ENCODE measurements at places on chromosomes 4 and X.

GRCh38 chr4:100981447-100982204 lies 365.7 kb downstream of the PPP3CA start:
- no peak for DNase-seq

DNA sequence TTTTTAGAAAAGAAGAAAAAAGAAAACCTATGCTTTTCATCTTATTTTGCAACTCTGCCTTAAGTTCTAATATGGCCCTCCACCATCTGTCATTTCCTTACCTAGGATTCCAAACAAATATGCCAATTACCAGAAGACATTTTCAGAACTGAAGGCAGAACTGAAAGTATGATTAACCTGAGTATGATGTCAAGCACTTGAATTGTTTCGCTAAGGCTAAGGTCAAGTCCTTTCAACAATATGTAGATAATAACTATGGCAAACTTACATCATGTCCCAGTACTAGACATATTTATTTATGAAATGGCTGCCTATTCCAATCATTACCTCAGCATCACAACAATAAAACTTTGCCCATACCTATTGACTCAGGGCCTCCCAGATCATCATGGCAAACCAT lies 91.0 kb downstream of the OR13H1 start:
- no peak for DNase-seq

- peak; percentile 83 for DNase-seq
Observed at GRCh38 chr4:83282049-83282535, 2.5 kb downstream of the COQ2 start.

- no peak for DNase-seq
Observed at GRCh38 chr4:145773581-145774234, 93.8 kb downstream of the C4orf51 start.

GRCh38 chr4:16225167-16225862 lies 956 bp downstream of the TAPT1 start:
- peak; percentile 66 for DNase-seq

GRCh38 chr4:7761720-7762119 lies 177.9 kb downstream of the AFAP1 start:
- peak; percentile 51 for DNase-seq

DNA sequence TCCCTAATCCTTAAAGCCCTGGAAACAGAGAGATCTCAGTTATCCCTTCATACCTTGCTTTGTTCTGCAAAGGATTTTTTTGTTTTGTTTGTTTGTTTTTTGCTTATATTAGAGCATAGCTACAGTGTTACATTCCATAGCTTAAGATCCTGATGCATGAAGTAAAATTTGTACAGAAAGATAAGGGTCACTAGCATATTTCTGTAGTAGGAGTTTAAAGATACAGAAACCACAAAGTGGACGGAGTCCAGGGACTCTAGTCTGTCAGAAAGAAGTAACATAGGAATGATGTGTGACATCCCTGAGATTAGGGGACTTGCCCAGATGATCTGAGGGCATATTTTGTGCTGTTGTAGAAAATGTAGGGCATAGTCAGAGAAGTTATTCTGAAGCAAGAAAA lies 151.9 kb upstream of the PLAC1 start:
- DNase-seq, result peak; percentile 89

DNA sequence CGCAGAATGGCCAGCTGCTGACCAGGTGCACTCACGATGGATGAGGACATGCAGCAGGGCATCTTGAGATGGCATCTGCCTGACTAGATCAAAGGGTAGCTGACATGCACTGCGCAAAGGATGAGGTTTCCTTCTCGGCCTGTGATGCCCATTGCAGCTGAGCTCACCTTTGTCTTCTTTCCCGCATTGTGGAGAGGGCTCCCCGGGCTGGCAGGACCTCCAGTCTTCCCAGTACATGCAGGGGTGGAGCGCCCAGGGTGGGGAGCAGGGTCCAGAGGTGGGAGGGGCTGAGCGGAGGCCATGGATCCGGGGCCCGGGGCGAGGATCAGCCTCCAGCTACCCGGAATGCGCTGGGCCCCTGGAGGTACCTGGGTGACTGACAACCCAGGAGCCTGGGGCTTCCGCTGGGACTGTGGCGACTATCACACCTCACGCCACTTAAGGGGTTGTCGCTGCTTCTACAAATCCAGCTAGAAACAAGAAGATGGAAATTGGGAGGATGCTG lies 12.0 kb downstream of the TREX2 start:
- DNase-seq, result no peak

- DNase-seq, result no peak
Observed at GRCh38 chrX:101605728-101606127, 12.1 kb downstream of the ARMCX6 start.

DNA sequence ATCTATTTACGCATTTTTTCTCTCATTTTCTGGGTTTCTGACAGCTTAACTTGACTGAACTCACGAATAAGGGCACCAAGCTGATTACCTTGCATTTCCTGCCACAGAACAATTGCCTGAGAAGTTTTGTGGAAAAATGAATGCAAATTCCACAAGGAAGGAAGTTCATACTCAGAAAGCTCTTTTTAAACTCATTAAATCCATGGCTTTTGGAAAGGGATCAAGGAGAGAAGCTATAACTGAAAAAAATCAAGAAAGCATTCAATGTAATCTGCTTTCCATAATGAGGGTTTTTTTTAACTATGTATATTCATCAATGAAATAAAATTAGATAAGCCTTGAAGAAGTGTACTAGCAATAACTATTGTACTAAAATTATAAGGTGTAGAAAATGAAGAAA lies 252.5 kb downstream of the GPM6A start:
- DNase-seq, result no peak

DNA sequence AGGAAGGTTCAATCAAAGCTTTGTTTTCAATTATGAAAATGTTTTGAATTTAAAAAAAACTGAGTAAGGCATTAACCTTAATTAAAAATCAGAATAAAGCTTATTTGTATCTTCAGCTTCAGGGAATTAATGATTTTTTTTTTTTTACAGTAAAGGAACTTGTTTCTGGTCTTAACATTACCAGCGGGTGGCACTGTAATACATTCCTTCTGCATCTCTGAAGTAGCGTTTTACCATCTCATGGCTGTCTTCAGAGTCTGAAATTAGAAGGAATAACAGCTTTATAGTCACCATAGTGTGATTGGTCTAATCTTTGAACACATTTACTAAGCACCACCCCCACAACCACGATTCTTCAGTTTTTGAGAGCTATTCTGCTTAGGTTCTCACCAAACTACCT lies 102.6 kb downstream of the IL1RAPL2 start:
- DNase-seq, result no peak

GRCh38 chr4:39320381-39321115 lies 45.6 kb downstream of the RFC1 start:
- DNase-seq, result no peak

GRCh38 chr4:7787681-7788141 lies 151.9 kb downstream of the AFAP1 start:
- no peak for DNase-seq

DNA sequence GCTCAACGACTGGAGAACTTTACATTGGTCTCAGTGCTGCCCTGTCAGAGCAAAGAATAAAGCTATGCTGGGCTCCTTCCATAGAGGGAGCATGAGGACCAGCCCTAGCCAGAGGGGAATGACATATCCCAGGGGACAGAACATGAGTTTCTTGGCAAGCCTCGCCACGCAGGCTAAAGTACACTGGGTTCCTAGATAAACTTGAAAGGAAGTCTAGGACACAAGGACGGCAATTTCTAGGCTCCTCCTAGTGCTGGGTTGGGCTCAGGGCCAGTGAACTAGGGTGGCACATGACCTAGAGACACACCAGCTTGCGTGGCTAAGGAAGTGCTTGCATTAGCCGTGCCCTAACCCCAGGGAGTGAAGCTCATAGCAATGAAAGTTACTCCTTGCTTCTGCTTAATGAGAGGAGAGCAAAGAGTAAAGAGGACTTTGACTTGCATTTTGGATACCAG lies 141.0 kb downstream of the MAB21L2 start:
- peak; percentile 83 for DNase-seq

DNA sequence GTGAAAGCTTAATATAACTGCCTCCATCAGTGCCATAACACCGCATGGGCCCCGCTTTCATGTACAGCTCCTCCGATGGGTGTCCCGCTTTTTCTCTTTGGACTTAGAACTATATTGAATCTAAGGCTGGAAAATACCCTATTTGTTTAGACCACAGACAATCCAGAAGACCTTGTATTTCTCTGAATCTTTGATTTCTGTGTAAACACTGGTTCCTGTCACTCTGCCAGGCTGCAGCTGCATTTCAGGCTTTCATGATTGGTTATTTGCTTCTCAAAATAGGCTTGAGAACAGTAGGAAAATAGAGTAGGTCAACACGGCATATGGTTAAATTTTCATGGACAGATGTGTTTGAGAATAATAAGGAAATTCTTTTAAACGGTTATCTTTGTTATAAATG lies 80.0 kb downstream of the NWD2 start:
- DNase-seq, result no peak

- no peak for DNase-seq
Observed at GRCh38 chrX:131225078-131225477, 64.0 kb downstream of the IGSF1 start.

- no peak for DNase-seq
Observed at GRCh38 chr4:53626491-53626890, 35.2 kb upstream of the LNX1 start.

DNA sequence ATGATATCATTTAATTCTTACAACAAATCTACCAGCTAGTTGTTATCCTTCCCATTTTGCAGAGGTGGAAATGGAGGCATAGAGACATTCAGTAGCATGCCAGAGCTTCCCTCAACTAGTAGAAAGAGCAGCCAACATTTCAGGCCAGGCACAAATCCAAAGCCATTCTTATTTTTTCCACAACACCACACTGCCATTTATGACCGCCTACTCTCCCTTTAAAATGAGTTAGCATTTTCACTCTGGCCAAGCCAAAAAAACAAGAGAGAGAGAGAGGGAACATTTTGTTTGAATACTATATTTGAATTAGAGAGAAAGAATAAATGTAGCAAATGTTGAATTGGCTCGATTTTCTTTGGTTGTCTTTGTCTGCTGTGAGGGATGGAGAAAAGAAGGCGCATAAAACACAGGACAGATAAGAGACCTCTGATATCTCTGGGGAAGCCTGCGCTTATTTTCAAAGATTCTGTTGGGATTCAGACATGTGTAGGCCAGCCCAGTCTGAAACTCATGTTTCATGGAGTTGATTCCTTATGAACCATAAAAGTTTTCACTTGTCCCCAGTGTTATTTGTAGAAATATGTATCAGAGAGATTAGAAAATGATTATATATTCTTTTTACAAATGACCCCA lies 265.7 kb downstream of the RAB28 start:
- DNase-seq, result no peak

- DNase-seq, result no peak
Observed at GRCh38 chr4:168506014-168506413, 9.2 kb downstream of the PALLD start.

DNA sequence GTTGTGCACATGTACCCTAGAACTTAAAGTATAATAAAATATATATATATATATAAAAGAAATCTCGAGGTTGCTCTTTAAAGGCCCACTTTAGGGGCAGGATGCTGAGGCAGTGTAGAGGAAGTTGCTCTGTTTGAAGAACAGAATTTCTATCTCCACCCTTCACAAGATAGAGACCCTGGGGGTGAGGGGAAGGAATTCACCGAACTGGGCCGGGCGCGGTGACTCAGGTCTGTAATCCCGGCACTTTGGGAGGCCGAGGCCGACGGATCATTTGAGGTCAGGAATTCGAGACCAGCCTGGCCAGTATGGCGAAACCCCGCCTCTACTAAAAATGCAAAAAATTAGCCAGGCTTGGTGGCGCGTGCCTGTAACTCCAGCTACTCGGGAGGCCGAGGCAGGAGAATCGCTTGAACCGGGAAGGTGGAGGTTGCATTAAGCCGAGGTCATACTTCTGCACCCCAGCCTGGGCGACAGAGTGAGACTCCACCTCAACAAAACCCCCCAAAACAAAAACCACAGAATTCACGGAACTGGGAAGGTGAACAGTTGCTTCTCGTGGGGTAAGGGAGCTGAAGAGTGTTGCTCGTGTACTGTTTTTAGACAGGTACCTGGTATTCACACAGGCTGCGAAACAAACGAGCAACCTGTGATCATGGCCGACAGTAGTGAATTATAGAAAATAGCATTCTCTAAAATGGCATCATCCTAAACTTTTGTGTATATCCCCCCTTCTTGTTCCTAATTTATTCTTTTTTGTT lies 6.2 kb downstream of the PLAC8 start:
- DNase-seq, result no peak

- no peak for DNase-seq
Observed at GRCh38 chrX:10246846-10247245, 90.1 kb downstream of the CLCN4 start.

GRCh38 chrX:151510203-151510602 lies 53.3 kb upstream of the PASD1 start:
- no peak for DNase-seq

DNA sequence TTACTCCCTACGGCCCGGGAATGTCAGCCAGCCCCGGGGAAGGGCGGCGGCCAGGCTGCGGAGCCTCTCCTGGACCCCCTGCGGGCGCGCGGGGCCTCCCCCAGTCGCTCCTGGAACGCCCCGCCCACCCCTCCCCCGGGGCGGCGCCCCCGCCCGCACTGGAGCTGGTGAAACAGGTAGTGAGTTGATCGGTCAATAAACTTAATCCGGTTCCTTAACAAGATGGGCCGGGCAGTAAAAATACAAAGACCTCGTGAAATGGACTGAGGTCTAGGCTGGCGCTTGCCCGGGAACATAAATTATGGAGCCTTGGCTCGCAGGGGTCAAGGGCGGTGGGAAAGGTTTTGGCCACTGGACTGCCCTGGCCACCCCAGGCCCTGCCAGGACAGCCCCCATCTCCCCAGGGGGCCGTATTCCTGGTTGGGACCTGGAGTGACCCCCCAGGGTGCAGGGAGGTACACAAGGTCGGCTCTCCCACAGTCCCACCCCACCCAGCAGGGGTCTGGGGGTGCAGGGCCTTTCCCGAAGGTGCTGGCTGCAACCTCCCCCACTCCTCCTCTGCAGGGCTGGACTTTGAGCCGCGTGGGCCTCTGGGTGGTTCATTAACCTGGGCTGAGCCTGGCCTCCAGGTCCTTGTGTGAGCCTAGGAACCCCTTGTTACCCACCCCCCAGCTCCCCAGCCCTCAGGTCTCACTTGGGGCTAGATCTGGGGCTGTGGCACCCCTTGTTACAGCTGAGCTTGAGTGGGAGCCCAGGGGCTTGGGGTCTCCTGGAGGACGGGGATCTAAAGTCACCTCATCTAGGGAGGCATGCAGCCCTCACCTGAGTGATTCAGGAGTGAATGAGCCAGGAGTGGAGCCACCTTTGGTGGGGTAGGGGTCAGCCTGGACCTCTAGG lies 2.5 kb downstream of the FGFR3 start:
- DNase-seq, result no peak

DNA sequence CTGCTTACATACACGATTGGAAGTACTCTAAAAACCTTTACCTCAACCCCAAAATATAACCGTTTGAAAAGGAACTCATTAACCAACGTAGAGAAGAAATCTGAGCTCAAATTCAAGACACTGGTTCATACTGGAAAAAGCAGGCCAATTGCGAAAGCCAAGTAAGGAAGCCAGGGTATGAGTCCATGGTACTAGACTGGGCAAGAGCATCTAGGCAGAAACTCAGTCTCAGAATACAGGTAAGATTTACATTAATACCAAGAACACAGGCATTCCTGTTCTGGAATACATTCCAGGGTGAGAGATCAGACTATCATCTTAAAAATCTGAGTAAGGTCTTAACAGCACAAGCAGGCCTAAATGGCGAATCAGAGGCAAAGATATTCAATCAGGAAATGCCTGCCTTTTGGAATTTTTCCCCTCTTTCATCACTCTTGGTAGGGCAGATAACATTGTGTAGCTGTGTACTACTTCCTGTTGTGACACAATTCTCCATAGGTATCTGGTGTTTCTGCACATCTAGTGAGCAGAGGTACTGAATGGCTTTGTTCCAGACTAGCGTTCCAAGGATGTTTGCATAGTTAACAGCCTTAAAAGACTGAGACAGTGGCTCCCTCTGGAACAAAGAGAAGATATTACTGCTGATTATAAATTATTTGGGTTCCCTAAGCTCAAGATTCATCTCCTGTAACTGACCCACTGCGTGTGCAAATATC lies 311.3 kb downstream of the PCDH19 start:
- DNase-seq, result no peak

All from hematopoietic multipotent progenitor cell treated with erythropoietin and hydrocortisone succinate and interleukin-3 and kit ligand, for 8 days (in vitro differentiated cells).